ENCODE measurements at places on chromosomes 1 and 21.
A peak's percentile ranks its signal among the peaks of the same experiment; 100 is the strongest.

- peak; percentile 56 for DNase-seq
Observed at GRCh38 chr1:21647431-21648351, 21.5 kb downstream of the RAP1GAP start.

GRCh38 chr1:48588061-48588460, 116.1 kb upstream of the SPATA6 start:
- no peak for DNase-seq

GRCh38 chr1:209277662-209278061, 305.9 kb upstream of the CAMK1G start:
- DNase-seq: no peak

DNA sequence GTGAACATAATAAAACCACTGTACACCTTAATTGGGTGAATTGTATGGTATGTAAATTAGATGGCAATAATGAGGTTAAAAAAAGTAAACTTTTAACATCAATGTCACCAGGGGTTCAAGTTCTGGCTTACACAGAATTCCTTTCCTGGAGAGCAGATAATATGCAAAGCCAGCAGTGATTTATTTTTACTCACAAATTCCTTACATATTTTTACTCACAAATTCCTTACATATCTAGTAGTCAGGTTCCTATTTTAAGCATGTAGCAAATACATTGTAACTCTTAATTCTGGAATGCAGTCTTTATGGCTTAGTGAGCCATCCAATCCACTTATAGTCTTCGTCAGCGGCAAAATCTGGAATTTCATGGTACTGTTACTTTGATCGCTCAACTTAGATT, 1.3 kb upstream of the UBE4B start:
- DNase-seq: no peak

GRCh38 chr1:225506727-225507126, 78.9 kb upstream of the LBR start:
- no peak for DNase-seq

- DNase-seq: no peak
Observed at GRCh38 chr1:15351310-15351709, 58.4 kb upstream of the EFHD2 start.

- no peak for DNase-seq
Observed at GRCh38 chr21:46371204-46372013, 47.5 kb downstream of the PCNT start.

- no peak for DNase-seq
Observed at GRCh38 chr1:41025979-41026819, 4.7 kb upstream of the SLFNL1 start.

GRCh38 chr1:149937759-149938158, 1.1 kb upstream of the MTMR11 start:
- DNase-seq: no peak

DNA sequence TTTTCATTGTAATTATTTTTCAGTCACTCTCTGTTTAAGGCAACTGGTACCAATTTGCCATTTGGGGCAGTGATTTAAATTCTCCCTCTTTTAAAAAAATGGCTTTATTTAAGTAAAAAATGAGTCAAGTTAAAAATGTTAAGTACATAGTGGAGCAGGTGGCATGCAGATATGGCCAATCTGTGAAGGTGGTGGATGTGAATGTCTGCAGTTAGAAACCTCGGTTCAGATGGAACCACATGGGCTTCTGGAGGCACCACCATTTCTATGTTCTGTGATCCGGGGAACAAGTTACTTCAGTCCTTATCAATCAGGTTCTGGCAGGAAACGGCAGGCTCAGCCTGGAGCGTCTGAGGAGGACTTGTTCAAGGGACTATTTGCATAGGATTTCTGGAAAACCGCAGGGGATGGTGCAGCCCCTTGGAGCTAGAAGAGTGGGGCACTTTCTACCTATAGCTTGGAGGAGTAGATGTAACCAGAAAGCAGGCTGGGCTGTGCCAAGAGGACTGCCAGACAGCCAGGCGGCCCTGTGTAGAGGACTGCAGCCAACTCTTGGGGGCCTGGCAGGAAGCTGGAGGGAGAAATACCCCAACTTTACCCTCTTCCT, 12.3 kb downstream of the IGSF21 start:
- DNase-seq: no peak

- DNase-seq: no peak
Observed at GRCh38 chr1:64881281-64881680, 85.1 kb downstream of the JAK1 start.

DNA sequence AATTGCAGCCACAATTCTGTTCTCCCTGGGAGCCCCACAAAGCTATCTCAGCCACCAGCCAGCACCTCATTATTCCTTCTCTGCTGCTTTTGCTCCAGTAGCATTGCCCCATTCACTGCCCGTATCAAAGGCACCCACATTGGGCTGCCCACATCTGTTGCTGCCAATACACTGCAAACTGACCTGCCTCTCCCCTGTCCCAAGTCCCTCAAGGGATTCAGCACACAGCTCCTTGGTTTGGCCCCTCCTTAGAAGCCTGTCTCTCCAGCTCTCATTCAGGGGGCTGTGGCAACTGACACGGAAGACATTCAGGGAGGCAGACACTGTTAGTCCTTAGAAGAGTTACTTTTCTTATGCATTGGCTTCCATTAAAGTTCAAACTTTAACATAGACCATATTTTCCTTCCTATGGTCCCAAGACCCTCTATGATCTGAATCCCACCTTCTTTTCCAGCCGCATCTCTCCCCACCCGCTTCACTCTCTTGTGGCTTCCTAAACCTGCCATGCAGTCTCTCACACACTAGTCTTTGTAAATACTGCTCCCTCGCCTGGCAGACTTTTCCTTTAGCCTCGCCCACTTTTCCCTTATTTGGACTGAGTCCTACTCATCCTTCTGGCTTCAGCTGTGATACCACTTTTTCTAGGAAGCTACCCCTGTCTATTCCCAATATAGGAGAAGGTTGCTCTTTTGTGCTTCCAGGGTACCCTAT, 19.3 kb upstream of the KLHDC8A start:
- DNase-seq: no peak

- DNase-seq: no peak
Observed at GRCh38 chr1:21491488-21492355, 17.5 kb upstream of the ALPL start.

DNA sequence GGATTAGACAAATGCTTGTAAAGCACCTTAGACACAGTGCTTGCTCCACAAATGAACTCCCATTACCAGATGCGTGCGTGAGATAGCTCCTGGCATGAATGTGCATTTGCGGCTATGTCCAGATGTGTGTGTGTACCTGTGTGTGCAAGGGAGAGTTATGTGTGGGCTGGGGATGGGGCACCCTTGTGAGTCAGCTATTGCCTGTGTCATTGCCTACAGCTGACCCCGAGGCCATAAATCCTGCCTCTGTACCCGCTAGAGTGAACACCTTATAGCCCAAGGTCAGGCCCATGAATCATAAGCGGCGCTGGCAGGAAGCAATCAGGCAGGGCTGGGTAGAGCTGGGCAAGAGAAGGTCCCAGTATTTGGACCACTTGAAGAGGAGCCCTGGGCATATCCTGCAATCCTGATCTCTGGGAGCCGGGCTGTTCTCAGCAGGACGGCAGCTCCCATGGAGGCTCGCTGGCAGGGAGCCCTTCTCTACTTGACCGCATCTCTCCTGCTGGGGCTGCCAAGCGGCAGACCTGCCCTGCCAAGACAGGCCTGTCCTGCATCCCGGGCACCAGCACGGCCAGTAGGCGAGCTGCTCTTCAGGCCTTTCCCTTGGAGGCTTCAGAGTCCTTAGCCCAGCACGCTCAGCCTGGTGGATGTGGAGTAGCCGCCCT, 86.4 kb downstream of the TMEM53 start:
- no peak for DNase-seq

- DNase-seq: no peak
Observed at GRCh38 chr1:245575710-245576109, 420.9 kb downstream of the KIF26B start.

- no peak for DNase-seq
Observed at GRCh38 chr1:118711356-118711755, 276.8 kb downstream of the TBX15 start.

DNA sequence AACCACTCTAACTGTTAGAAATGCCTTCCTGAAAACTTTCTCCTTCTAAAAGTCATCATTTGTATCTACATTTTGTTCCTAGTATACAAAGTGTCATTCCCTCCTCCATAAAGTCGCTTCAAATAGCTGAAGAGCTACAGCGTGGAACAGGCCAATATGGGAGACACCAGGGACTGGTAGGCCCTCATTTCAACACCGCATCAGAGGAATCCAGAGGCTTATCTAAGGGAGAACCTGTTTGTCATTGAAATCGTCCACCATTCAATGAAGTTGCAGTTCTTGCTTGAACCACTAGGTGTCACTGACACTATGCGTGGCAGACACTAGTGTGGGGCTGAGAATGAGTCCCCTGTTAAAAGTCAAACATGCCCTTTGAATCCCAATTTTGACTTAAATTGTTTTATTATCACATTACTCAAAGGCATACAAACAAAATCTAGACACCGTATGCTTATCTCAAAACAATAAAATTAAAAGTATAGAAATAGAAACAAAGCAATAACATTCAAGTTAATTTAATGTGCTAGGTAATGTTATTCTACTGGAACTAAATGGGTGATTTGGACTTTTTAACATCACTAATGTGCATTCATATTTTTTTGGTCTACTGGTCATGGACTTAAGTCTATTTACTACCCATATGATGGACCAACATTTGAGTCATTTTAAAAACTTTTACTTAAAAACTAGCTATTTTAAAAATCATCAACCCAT, 182.3 kb downstream of the FCRL5 start:
- DNase-seq: no peak

GRCh38 chr1:161198897-161199431, at the start of gene ADAMTS4:
Gene ADAMTS4, minus strand, starts transcription at chr1:161199054. Its CDS starts 427 bp downstream, at chr1:161198627.
- DNase-seq: no peak

GRCh38 chr1:73564294-73564693, 633.7 kb downstream of the LRRIQ3 start:
- no peak for DNase-seq

DNA sequence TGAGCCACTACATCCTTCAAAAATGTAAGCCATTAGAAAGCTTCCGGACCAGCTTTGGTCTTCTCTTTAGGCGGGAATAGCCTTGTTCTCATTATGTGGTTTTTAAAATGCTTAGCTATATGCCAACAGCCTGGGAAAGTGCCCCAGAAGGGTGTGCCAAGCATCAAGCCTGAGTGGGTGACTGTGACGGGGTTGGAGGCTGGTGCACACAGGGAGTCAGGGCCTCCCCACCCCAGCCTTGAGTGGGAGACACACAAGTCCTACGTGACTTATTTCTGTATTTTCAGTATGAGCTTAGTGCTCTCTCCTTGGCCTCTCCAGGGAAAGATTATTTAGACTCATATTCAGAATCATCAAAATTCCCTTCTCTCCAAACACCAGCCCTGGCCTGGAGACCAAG, 9.8 kb downstream of the UBASH3A start:
- DNase-seq: no peak

DNA sequence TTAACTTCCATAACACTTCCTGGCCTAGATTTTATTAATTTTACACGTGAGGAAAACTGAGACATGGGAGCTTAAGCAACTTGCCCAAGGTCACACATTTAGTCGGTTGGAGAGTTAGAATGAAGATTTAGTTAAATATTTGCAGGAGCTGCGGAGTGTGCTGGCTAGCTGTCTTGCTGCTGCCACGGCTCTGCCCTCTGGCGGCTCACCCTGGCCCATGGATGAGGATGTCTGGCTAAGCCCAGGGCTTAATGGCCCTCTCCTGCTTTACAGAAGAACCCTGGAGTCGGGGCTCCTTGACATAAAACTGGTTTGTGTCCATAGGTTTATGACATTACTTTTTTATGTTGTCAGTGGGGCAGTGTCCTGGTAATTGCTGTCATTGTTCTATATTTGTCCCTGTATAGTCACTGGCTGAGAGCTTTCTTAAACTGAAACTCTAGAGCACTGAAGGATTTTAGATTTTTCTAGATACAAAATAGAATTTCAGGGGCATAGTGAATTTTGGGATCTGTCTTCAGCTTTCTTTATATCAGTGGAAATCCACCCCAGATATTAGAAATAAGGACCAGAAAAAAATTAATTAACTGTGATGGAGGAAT, 88.9 kb upstream of the WLS start:
- DNase-seq: no peak

DNA sequence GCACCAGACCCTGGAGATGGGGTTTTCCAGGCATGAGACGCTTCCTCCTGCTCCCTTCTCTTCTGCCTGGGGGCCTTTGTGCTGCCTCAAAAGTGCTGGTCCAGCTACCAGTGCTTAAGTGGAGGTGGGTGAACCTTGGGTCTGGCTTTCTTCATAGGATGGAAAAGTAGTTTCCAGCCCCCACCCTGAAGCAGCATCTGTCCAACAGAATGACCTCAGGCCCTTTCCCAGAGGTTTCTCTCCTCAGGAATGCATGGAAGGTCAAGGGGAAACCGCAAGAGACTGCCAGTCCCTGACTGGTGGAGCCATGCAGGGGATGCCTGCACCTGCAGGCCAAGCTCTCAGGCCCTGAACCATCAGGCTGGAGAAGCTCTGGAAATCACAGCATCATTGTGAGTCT, 63.8 kb downstream of the HMGB4 start:
- no peak for DNase-seq

- no peak for DNase-seq
Observed at GRCh38 chr1:37764888-37765441, at the start of gene EPHA10. Gene EPHA10, minus strand, starts transcription at chr1:37765120. Its CDS starts 54 bp downstream, at chr1:37765066.

- DNase-seq: no peak
Observed at GRCh38 chr1:115797486-115797885, 29.0 kb upstream of the CASQ2 start.

- DNase-seq: peak; percentile 35
Observed at GRCh38 chr1:184982002-184982954, 8.0 kb upstream of the NIBAN1 start.

DNA sequence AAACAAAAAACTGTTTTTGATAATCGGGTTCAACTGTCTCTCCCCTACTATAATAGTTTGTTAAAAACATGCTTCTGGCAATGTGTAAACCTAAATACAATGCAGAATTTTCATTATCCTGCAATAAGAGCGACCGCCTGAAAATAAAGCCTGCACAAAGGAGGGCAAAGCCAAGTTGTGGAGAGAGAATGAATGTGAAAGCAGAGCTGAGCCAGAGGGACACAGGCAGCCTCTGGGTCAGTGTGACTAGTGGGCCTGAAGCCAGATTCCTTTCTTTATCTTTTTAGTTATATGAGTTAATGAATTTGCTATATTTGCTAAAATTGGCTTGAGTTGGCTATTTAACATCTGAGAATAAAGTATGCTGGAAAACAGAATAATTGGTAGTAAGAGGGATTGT, 615.2 kb downstream of the PLA2G4A start:
- DNase-seq: no peak

DNA sequence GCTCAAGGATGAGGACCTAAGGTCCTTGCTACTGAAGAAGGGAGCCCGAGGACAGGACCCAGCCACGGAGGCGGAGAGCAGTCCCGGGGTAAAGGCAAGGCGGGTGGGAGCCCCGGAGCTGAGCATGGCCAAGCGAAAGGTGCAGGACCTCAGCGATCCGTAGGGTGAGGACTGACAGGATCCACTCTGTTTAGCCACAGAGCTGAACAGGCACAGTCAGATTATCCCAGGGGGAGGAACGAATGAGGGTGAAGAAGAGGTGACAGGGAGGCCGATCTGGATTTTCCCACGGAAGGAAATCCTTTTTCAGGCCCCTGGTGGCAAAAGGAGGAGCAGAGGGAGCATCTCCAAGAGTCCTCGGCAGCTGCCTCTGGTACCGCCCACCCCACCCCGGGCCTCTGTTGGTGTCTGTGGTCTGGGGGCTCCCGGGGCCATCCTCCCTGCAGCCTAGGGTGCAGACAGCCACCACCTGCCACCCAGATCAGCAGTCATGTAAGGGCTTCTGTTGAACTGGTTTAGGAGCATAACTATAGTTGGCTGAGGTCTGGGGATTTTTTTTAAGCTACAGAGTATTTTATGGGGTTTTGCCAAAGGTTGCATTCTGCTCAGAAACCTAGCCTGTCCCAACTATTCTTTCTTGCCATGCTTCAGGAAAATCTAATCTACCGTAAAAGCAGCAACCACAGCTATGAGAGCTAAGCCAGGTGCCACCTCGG, 32.3 kb upstream of the LBR start:
- no peak for DNase-seq
